Thymus (tissue), 14 donors: ENCODE measurements at places on chromosomes 12 and 14. TPM values are rescaled to one million over a fixed set of nuclear protein-coding genes. Genes with fewer than 3 reads are reported as not detected.

GRCh38 chr14:85444635-85445034, 85.3 kb upstream of the FLRT2 start:
- H3K4me1 ChIP-seq = no peaks in the 10 kb centered on the region
- DNase-seq = no peak
- H3K36me3 ChIP-seq = no peaks in the 10 kb centered on the region
- H3K27me3 ChIP-seq = no peaks in the 10 kb centered on the region
- no peak overlapping the region for H3K27ac ChIP-seq

- H3K4me3 ChIP-seq = peak within 1 kb of the TSS; percentile 65
- peak; percentile 91 for DNase-seq
- peaks cover 7% of the 10 kb centered on the region for H3K36me3 ChIP-seq
- peaks cover 39% of the 10 kb centered on the region for H3K4me1 ChIP-seq
- H3K27ac ChIP-seq = peak within 1 kb of the TSS; percentile 98
- no peaks in the 10 kb centered on the region for H3K27me3 ChIP-seq
Measured at GRCh38 chr12:54984658-54985376, at the start of gene TESPA1. TESPA1 (minus strand) TSS chr12:54984762; CDS start chr12:54974562, 10,200 bp downstream.

DNA sequence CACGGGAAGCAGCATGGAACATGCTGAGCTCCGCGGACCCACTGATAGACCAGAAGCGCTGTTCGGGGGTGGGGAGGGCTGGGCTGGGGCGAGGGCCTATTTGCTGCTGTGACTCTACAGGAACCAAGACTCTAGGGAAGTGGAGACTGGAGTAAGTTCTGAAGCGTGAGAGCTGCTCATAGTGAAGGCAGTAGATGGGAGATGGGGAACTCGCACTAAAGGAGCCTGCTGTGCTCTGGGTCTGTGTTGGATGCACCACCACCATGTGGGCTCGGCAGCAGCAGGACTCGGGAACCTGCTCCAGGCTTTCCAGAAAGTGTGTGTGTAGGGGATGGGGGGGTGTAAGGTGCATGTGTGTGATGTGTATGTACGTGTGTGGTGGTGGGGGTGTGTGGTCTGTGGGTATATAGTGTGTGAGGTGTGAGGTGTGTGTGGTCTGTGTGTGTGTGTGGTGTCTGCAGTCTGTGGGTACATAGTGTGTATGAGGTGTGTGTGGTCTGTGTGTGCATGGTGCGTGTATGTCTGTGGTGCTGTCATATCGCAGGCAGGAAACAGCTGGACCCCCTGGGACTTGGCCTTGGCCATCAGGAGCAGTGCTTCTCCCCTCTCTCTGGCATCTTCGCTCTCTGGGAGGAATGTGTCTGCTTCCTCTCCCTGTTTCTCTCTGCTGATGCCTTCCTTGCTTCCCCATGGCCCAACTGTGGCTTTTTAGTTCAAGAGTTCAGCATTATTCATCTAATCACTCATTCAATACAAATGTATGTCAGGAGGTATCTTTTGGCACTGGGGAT, 378.9 kb downstream of the FUT8 start:
- no peak overlapping the region for H3K4me3 ChIP-seq
- no peak overlapping the region for H3K27ac ChIP-seq
- peaks cover 7% of the 10 kb centered on the region for H3K27me3 ChIP-seq

Gene ETFBKMT
- total RNA-seq = 0.94 TPM

- H3K27me3 ChIP-seq = no peaks in the 10 kb centered on the region
- H3K4me3 ChIP-seq = no peak overlapping the region
- no peaks in the 10 kb centered on the region for H3K4me1 ChIP-seq
- H3K27ac ChIP-seq = no peak overlapping the region
- no peaks in the 10 kb centered on the region for H3K36me3 ChIP-seq
- no peak for DNase-seq
Measured at GRCh38 chr14:51328772-51329353, 88.8 kb downstream of the TMX1 start.

Gene CACNB3
- 8.3 TPM for total RNA-seq

DNA sequence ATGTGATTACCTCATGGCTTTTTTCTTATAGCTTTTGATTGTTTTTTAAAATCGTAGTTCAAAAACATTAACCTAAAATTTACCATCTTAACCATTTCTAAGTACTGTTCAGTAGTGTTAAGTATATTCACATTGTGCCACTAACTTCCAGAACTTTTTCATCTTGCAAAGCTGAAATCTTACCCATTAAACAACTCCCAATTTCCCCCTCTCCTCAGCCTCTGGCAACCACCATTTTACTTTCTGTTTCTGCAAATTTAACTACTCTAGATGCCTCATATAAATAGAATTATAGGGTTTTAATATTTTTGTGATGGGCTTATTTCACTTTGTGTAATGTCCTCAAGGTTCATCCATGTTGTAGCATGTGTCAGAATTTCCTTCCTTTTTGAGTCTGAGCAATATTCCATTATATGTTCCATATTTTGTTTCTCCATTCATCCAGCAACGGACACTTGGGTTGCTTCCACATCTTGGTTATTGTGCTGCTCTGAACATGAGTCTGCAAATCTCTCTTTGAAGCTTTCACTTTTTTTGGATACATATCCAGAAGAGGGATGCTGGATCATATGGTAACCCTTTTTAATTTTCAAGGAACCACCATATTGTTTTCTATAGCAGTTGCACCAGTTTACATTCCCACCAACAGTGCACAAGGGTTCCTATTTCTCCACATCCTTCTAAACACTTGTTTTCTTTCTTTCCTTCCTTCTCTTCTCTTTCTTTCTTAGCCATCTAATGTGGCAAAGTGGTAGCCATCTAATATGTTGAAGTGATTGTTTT, 5.0 kb downstream of the HIF1A start:
- no peak overlapping the region for H3K4me3 ChIP-seq
- peaks cover 6% of the 10 kb centered on the region for H3K4me1 ChIP-seq
- no peak for DNase-seq
- no peaks in the 10 kb centered on the region for H3K27me3 ChIP-seq
- H3K36me3 ChIP-seq = no peaks in the 10 kb centered on the region

DNA sequence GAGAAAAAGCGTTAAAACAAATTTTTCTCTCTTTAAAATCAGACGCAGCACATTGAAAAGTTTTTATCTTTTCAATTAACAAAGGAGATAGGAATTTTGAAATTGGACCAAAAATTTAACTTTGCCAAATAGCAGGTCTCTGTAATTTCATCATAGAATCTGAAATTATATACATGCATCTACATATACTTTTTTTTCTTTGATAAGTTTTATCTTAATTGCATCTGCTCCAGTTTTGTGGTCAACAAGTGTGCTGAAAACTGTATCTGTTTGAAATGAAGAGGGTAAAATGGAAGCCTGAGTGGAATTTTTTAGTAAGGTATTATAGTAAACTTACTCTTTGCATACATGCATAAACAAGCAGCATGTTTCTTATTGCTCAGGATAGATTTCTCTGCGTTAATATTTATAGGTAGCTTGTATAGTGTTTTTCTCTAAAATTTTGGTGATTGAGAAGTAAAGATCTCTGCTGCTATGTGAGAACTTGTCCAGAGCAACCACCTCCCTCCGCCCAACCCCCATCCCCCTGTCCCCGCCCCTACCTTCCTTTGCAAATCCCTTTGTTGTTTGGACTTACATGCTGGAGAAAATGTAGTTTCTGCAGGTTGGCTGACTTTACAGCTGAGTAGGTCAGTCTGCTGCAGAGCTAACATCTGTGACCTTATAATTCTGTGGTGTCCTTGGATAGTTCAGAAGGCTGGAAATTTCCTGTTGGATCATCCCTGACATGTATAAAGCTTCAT, 64.6 kb downstream of the VRK1 start:
- H3K4me1 ChIP-seq = no peaks in the 10 kb centered on the region
- no peak overlapping the region for H3K4me3 ChIP-seq
- peaks cover 22% of the 10 kb centered on the region for H3K36me3 ChIP-seq
- DNase-seq = no peak

DNA sequence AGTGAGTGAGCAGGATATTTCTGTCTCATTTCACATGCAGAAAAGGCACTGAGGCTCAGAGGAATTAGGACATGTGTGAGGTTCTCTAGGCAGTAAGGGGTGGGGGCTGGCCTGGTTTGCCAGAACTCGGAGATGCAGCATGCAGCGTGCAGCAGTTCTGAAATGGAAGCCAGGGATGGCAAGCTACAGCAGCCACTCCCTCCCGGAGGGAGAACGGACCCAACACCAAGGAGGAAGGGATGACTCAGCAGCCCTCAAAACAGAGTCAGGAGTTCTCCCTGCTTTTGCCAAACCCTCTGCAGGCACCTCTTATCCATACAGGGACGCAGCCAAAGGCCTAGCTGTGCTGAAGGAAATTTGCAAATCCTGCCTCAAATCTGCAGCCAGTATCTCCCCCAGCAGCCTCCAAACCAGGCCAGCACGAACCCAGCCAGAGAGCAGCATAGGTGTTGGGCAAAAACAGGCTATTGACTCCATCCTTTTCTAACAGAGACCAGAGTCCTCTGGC, 10.3 kb upstream of the SERPINA3 start:
- H3K4me3 ChIP-seq = no peak overlapping the region
- H3K27ac ChIP-seq = no peak overlapping the region
- H3K36me3 ChIP-seq = no peaks in the 10 kb centered on the region
- DNase-seq = no peak
- no peaks in the 10 kb centered on the region for H3K27me3 ChIP-seq
